ENCODE measurements at places on chromosomes 3 and 15.

DNA sequence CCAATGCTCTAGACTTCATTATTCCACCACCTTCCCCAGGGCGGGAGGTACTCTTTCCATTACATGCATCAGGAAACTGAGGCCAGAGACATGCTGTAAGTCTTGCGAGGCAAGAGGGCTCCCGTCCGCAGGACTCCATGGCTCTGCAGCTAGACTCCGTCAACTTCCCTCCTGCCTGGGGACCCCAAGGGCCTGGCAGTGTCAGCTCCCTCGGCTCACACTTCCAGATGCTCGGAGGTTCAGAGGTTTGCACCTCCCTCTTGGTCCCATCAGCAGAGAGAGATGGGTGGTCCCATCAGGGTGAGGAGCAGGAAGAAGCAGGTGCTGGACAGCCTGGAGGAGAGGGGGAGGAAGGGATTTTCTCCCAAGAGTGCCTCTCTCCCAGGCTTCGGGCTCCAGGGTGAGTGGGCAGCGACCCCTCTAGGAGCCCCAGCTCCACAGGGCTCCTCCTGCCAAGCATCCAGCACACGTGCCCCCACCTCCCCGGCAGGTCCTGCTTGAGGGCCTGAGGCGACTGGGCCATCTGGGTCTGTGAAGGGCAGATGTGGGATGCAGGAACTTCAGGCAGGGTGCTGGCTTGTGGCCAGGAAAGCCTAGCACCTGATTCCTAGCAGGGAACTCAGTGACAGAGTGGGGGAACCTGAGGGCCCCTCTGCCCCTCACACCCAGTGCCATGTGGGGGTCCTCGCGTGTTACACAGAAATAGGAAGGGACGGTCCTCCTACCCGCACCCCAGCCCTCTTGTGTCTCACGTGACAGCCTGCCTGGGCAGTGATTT lies 9.3 kb downstream of the PAK6 start:
- no peak for DNase-seq

- DNase-seq: no peak
Observed at GRCh38 chr15:40464595-40465185, 6.1 kb upstream of the CHST14 start.

DNA sequence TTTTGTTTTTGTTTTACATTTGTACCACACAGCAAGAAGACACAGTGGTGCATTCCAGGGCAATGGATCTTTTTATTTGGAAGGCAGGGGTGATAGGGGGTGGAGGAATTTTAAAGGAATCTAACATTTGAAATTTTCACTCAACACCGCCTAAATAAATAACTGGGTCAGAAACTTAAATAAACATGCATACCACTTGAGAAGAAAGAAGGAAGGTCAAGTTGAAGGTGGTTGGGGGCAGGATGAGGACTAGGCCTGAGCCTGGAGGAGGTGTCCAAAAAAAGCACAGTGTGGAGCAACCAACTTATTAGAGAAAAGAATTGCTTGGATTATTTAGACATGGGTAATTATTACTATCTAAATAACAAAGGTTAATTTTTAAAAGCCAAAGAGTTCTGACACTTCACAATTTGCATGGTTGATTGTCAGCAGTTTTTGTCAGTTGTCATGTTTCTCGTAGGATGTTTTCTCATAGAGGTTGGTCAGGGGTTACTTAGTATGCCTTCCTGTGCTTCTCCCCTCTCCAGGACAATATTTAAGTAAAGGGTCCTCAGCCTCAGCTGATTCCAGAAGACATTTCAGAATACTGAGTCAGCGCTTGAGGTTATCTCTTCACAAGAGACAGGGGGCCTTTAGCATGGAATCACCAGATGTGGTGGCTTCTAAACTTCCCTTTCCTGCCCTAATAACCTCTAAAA lies 173.7 kb upstream of the SLC2A2 start:
- DNase-seq: no peak

DNA sequence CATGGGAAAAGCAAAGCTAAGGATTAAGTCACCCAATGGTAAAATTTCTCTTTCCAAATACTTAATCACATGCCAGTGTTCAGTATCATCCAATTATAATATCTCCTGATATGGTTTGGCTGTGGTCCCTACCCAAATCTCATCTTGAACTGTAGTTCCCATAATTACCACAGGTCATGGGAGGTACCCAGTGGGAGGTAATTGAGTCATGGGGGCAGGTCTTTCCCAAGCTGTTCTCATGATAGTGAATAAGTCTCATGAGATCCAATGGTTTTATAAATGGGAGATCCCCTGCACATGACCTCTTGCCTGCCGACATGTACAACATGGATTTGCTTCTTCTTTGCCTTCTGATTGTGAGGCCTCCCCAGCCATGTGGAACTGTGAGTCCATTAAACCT lies 26.1 kb upstream of the NMB start:
- DNase-seq: no peak

DNA sequence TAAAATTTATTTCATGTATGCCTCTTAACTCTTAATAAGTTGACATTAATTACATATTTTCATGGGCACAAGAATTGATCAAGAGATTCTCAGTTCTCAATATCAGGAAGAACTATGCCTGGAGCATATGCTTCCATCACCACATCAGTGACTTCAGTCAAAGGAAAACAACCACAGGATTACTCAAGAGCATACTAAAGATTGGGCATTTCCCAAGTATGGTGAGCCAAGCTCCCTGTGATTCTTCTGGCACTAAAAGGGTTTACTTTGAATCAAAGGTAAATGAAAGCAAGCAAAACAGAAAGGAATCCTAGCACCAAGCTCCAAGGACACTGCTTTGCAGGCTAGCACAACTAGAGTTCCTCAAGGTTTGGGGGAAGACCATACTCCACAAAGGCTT lies 44.6 kb downstream of the FMN1 start:
- DNase-seq: no peak

DNA sequence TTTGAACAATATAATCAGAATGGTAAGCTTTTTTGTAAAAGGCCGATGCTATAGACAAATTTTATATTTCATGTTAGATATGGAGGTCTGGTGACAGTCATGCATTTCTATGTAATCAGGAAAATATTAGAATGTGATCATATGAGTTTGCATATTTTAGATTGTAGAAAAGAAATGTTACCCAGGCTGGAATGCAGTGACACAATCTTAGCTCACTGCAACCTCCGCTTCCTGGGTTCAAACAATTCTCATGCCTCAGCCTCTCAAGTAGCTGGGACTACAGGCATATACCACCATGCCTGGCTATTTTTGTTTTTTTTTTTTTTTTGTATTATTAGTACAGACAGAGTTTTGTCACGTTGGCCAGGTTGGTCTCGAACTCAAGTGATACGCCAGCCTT lies 152.0 kb downstream of the LMLN start:
- no peak for DNase-seq

DNA sequence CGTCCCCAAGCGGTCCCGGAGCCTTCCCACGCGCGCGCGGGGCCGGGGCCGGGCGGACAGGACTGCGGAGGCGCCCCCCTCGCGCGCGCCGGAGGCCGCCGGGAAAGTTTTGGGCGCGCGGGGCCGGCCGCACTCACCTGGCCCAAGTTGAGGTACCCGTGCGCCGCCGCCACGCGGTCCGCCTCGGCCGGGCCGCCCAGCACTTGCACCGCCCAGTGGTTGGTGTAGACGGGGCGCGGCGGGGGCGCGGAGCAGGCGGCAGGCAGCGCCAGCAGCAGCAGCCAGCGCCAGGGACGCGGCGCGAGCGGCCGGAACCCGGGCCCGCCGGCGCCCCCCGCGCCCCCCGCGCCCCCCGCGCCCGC lies 289 bp downstream of the PCSK6 start:
- DNase-seq: peak; percentile 48

GRCh38 chr15:53910852-53911251 lies 67.4 kb upstream of the UNC13C start:
- no peak for DNase-seq

DNA sequence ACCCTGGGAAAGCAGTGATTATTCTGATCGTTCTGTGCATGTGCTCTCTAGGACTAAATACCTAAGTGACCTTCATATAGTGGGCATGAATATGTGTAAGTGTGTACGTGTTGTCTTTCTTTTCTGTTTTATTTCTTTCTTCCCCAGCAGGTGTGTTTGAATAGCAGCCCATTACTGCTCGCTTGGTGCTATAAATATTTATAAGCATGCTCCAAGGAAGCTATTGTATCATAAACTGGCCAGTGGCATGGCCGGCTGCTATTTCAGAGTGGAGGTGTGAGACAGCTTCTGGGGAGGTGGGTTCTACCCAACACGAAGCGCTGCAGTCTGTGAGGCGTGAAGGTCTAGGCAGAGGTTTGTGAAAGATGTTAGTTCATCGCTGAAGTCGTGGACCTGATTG lies 641.8 kb downstream of the NTRK3 start:
- DNase-seq: no peak

GRCh38 chr3:25604107-25604805 lies 60.5 kb downstream of the TOP2B start:
- no peak for DNase-seq

GRCh38 chr15:58549785-58550074 lies 117.9 kb downstream of the LIPC start:
- no peak for DNase-seq

- no peak for DNase-seq
Observed at GRCh38 chr3:98945101-98945524, 43.6 kb upstream of the DCBLD2 start.

- no peak for DNase-seq
Observed at GRCh38 chr3:129514563-129514962, 13.9 kb upstream of the RHO start.

DNA sequence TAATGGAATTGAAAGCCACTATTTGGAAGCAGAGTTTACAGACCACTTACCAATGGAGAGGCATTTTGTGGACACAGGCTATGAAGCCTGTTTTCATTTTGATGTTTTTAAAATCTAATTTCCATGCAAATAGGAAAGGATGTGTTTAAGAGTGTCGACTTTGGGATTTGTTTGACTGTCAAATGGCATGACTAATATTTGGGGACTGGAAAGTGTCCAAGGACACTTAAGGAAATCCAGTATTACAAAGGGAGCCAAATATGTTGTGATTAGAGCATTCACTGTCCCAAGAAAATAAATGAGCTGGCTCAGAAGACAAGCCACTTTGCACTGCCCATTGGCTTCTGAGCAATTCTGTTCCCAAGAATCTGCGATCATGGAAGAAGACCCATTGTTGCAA lies 34.0 kb upstream of the SLC6A11 start:
- DNase-seq: no peak

- no peak for DNase-seq
Observed at GRCh38 chr3:98812851-98813374, 49.8 kb downstream of the ST3GAL6 start.

Data from right hindlimb (tissue), 1 donor.